ENCODE measurements at places on chromosomes 12 and 14. TPM values are rescaled to one million over a fixed set of nuclear protein-coding genes. Genes with fewer than 3 reads are reported as not detected.

GRCh38 chr14:96400495-96400894 is 8.6 kb downstream of the AK7 start:
- no peak overlapping the region for H3K27ac ChIP-seq
- DNase-seq = no peak
- H3K4me1 ChIP-seq = no peaks in the 10 kb centered on the region
- no peaks in the 10 kb centered on the region for H3K36me3 ChIP-seq

- peaks cover 54% of the 10 kb centered on the region for H3K4me1 ChIP-seq
- H3K4me3 ChIP-seq = no peak overlapping the region
- no peaks in the 10 kb centered on the region for H3K36me3 ChIP-seq
- peak; percentile 37 for DNase-seq
These were observed 123.7 kb upstream of the DHRS4 start for GRCh38 chr14:23829736-23830471.

- no peak for DNase-seq
- H3K27me3 ChIP-seq = no peaks in the 10 kb centered on the region
- no peaks in the 10 kb centered on the region for H3K36me3 ChIP-seq
- peaks cover 47% of the 10 kb centered on the region for H3K4me1 ChIP-seq
- no peak overlapping the region for H3K27ac ChIP-seq
These were observed 7.6 kb downstream of the SLC7A8 start for GRCh38 chr14:23175823-23176222.

DNA sequence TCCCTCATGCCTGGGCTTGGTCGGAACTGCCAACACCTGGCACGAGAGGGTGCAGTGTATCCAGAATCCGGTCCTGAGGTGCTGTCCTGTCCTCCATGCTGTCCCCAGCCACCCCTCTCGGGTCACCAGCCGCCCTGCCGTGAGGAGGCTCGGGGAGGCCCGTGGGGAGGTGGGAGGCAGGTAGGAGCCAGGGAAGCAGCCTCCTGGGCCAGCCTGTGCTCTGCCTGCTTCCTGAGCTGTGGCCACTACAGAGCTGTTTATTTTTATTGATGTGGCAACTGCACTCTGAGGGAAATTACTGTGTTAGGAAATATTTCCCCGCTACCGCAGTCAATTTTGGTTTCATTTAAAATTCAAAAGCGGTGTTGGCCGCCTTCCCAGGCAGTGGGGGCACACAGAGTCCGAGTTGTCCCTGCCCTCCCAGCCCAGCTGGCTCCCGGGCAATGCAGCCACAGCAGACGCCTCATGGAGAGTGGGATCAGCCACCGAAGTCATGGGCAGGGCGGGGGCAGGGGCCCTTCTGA is 18.3 kb downstream of the NOC4L start:
- peaks cover 21% of the 10 kb centered on the region for H3K4me1 ChIP-seq
- H3K27me3 ChIP-seq = no peaks in the 10 kb centered on the region
- peak; percentile 70 for DNase-seq

GRCh38 chr12:120761519-120761934 is 35.9 kb downstream of the ACADS start:
- no peaks in the 10 kb centered on the region for H3K4me1 ChIP-seq
- no peak overlapping the region for H3K4me3 ChIP-seq
- H3K27me3 ChIP-seq = no peaks in the 10 kb centered on the region
- H3K36me3 ChIP-seq = peaks cover 58% of the 10 kb centered on the region

DNA sequence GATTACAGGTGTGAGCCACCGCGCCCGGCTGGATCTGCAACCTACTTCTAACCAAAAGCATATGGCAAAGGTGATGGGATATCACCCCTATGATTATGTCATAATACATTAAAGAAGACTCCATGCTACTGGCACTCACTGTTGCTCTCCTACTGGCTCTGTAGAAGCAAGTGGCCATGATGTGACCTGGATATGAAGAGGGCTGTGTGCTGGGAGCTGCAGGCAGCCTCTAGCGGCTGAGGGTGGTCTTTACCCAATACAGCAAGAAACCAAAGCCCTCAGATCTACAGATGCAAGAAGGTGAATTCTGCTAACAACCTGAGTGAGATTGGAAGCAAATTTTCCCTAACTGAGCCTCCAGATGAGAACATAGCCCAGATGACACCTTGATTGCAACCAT is 34.2 kb upstream of the TRIM9 start:
- no peak overlapping the region for H3K4me3 ChIP-seq
- H3K27me3 ChIP-seq = no peaks in the 10 kb centered on the region
- no peaks in the 10 kb centered on the region for H3K4me1 ChIP-seq
- DNase-seq = no peak
- H3K36me3 ChIP-seq = no peaks in the 10 kb centered on the region

GRCh38 chr12:31591380-31591901 is 505 bp upstream of the DENND5B start:
- peaks cover 16% of the 10 kb centered on the region for H3K4me1 ChIP-seq
- peak overlapping the region; percentile 32 for H3K4me3 ChIP-seq
- H3K27me3 ChIP-seq = peaks cover 17% of the 10 kb centered on the region
- no peak for DNase-seq

- no peaks in the 10 kb centered on the region for H3K36me3 ChIP-seq
- peaks cover under 1% of the 10 kb centered on the region for H3K4me1 ChIP-seq
- H3K4me3 ChIP-seq = no peak overlapping the region
- no peak for DNase-seq
- no peak overlapping the region for H3K27ac ChIP-seq
- H3K27me3 ChIP-seq = no peaks in the 10 kb centered on the region
These were observed 723.8 kb downstream of the BCL11B start for GRCh38 chr14:98548071-98548686.

DNA sequence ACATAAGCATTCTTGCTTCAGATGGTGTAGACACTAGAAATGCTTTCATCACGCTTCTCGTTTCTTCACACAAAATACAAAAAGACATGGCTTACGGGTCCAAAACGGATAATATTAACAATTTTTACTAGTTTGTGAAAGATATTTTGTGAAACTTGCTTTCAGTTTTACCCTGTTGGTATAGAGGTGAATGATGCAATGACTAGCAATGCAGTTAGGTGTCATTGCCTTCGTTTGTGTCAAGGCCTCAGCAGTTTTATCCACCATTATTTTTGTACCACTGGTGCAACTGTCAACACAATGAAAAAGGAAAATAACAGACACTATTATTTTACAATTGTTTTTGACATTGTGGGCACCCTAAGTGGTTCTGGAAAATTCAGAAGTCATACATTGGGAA is 323.0 kb downstream of the FLRT2 start:
- DNase-seq = no peak
- H3K27ac ChIP-seq = no peak overlapping the region
- no peaks in the 10 kb centered on the region for H3K4me1 ChIP-seq
- H3K27me3 ChIP-seq = no peaks in the 10 kb centered on the region

DNA sequence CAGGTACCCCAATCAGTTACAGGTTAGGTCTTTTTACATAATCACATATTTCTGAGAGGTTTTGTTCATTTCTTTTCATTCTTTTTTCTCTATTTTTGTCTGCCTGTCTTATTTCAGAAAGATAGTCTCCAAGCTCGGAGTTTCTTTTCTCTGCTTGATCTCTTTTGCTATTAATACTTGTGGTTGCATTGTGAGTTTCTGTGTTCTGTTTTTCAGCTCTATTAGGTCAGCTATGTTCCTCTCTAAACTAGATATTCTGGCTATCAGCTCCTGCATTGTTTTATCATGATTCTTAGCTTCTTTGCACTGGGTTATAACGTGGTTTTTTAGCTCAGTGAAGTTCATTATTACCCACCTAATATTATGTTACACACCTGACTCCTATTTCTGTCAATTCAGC is 914.1 kb downstream of the TRHDE start:
- no peak overlapping the region for H3K4me3 ChIP-seq
- H3K27ac ChIP-seq = no peak overlapping the region
- H3K27me3 ChIP-seq = no peaks in the 10 kb centered on the region

GRCh38 chr14:58488550-58488949 is 61.0 kb downstream of the KIAA0586 start:
- H3K4me1 ChIP-seq = peaks cover 5% of the 10 kb centered on the region
- peak overlapping the region; percentile 56 for H3K27ac ChIP-seq
- H3K36me3 ChIP-seq = peaks cover 67% of the 10 kb centered on the region
- peak; percentile 13 for DNase-seq
- no peaks in the 10 kb centered on the region for H3K27me3 ChIP-seq

- DNase-seq = no peak
- H3K4me3 ChIP-seq = peak overlapping the region; percentile 63
- peak overlapping the region; percentile 73 for H3K27ac ChIP-seq
- H3K36me3 ChIP-seq = no peaks in the 10 kb centered on the region
- H3K27me3 ChIP-seq = no peaks in the 10 kb centered on the region
- H3K4me1 ChIP-seq = peaks cover 40% of the 10 kb centered on the region
These were observed 536 bp downstream of the TM7SF3 start for GRCh38 chr12:27013611-27014084.

DNA sequence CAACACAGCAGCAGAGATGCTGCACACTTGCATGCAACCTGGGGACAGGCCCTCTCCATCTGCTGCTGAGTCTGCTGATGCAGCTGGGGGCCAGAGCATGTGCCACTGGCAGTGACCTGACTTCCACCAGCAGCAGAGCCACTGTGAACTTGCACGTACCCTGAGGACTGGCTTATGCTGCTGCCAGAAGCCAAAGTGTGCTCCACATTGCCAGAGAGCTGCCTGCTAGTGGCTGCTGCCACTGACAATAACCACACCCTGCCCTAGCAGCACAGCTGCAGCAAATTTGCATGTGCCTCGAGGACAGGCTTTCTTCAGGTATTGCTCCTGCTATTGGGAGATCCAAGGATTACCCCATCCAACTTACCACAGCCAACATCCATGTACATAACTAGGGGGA is 4.5 kb upstream of the PRR4 start:
- no peaks in the 10 kb centered on the region for H3K27me3 ChIP-seq
- no peaks in the 10 kb centered on the region for H3K36me3 ChIP-seq
- DNase-seq = no peak
- H3K27ac ChIP-seq = no peak overlapping the region
- no peak overlapping the region for H3K4me3 ChIP-seq

GRCh38 chr12:47222520-47223030 is 142.8 kb upstream of the AMIGO2 start:
- H3K36me3 ChIP-seq = no peaks in the 10 kb centered on the region
- H3K4me3 ChIP-seq = no peak overlapping the region
- no peak for DNase-seq
- H3K27me3 ChIP-seq = no peaks in the 10 kb centered on the region
- H3K27ac ChIP-seq = no peak overlapping the region

GRCh38 chr12:128381541-128381940 is 114.6 kb downstream of the TMEM132C start:
- no peak overlapping the region for H3K4me3 ChIP-seq
- H3K36me3 ChIP-seq = no peaks in the 10 kb centered on the region
- no peak overlapping the region for H3K27ac ChIP-seq
- no peak for DNase-seq

DNA sequence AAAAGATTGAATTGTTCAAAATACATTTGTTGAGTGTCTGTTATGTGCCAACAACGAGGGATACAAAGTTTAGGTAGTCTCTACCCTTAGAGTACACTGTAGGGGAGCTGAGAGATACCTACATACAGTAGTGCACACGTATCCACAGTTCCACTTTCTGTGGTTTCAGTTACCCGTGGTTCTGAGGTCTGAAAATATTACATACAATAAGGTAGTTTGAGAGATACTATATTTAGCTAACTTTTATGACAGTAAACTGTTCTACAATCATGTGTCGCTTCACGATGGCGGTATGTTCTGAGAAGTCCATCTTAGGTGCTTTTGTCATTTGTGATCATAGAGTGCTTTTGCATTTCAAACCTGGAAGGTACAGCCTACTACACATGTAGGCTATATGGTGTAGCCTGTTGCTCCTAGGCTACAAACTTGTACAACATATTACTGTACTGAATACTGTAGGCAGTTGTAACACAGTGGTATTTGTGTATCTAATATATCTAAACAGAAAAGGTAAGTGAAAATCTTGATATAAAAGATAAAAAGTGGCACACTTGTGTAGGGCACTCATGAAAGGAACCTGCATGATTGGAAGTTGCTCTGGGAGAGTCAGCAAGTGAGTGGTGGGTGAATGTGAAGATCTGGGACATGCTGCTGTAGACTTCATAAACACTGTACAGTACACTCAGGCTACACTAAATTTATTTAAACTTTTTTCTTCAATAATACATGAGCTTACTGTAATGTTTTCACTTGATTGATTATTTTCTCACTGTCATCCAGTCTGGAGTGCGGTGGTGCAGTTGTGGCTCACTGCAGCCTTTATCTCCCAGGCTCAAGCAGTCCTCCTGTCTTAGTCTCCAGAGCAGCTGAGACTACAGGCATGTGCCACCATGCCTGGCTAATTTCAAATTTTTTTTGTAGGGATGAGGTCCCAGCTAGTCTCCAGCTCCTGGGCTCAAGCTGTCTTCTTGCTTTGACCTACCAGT is 4.0 kb downstream of the CPSF6 start:
- no peak for DNase-seq
- peaks cover 38% of the 10 kb centered on the region for H3K4me1 ChIP-seq
- no peaks in the 10 kb centered on the region for H3K27me3 ChIP-seq
- H3K4me3 ChIP-seq = no peak overlapping the region

GRCh38 chr14:105532735-105533141 is 6.4 kb downstream of the TMEM121 start:
- peaks cover 22% of the 10 kb centered on the region for H3K4me1 ChIP-seq
- H3K36me3 ChIP-seq = no peaks in the 10 kb centered on the region
- DNase-seq = no peak

GRCh38 chr12:29159661-29160060 is 10.6 kb downstream of the FAR2 start:
- H3K27me3 ChIP-seq = no peaks in the 10 kb centered on the region
- peak; percentile 50 for DNase-seq
- H3K4me1 ChIP-seq = peaks cover 76% of the 10 kb centered on the region

DNA sequence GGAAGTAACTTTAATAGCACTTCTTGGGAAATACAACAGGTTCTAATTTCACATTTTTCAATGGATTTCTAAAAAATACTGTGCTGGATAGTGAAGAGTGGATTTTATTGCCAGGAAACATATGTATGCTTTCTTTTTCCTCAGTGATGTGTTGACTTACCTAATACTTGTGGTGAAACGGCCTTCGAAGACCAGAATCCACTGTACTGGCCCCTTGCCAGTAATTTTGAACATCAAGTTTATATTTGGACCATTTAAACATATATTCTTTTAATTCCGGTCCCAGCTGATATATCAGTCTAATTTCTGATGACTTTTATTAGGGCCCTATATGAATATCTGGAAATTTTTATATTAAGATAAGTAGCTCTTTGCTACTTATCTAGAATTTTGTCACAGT is 1.8 kb downstream of the MSRB3 start:
- H3K36me3 ChIP-seq = no peaks in the 10 kb centered on the region

DNA sequence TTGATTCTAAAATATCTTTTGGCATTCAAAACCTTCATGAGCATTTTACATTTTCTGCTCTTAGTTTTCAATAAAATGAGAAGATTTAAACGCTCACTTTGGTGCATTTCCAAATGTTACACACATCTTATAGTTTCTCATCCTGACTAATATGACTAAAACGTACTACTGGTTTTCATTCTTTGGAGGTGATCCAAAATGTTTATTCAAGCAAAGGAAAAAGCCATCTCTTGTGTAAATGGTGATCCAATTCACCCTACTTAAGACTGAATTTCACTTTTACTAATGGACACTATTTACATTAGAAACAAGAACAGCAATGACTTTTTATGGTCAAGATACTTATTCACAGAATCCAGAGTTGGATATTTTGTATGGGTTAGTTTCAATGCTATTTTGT is 86.6 kb downstream of the KITLG start:
- H3K4me1 ChIP-seq = no peaks in the 10 kb centered on the region
- H3K36me3 ChIP-seq = no peaks in the 10 kb centered on the region
- no peaks in the 10 kb centered on the region for H3K27me3 ChIP-seq
- no peak for DNase-seq
- no peak overlapping the region for H3K4me3 ChIP-seq

GRCh38 chr14:83867566-83868225 is 1662.2 kb upstream of the FLRT2 start:
- H3K27me3 ChIP-seq = no peaks in the 10 kb centered on the region
- no peak overlapping the region for H3K27ac ChIP-seq
- DNase-seq = no peak
- H3K4me3 ChIP-seq = no peak overlapping the region
- no peaks in the 10 kb centered on the region for H3K4me1 ChIP-seq

The OAS3 gene
- polyA plus RNA-seq = 56.9 TPM

The MANSC4 gene
- polyA plus RNA-seq = not detected

The AGAP2 gene
- 0.65 TPM for polyA plus RNA-seq

Measured in CD14-positive monocyte (primary cell).